ENCODE measurements at places on chromosomes 5 and 9. TPM values are rescaled to one million over a fixed set of nuclear protein-coding genes. Genes with fewer than 3 reads are reported as not detected.

The SLC36A2 gene
- total RNA-seq, result not detected

The OTULINL gene
- 26.3 TPM for total RNA-seq

- no peaks in the 10 kb centered on the region for H3K4me1 ChIP-seq
- no peaks in the 10 kb centered on the region for H3K27me3 ChIP-seq
- H3K4me3 ChIP-seq, result no peak overlapping the region
- no peak overlapping the region for H3K27ac ChIP-seq
- H3K36me3 ChIP-seq, result no peaks in the 10 kb centered on the region
These were observed 6.6 kb upstream of the PCSK1 start for GRCh38 chr5:96439477-96440184.

DNA sequence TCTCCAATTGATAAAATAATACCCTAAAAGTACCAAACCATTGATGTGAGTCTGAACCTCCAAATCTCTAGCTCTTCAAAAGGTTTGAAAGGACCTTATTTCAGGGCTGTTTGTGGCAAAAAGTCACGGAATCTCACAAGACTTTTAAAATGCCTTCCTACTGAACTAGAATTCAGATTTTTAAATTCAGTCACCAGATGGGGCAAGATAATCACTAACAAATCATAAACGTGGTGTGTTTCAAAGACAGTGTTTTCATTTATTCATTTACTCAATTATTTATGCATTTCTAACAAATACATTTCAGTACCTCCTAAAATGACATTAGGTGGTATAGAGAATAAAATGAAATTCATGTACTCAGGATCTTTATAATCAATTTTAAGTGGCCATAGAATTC is 68.2 kb upstream of the SMC2 start:
- H3K4me1 ChIP-seq, result peaks cover 8% of the 10 kb centered on the region
- H3K27me3 ChIP-seq, result no peaks in the 10 kb centered on the region
- no peak for DNase-seq
- no peak overlapping the region for H3K27ac ChIP-seq
- no peak overlapping the region for H3K4me3 ChIP-seq
- H3K36me3 ChIP-seq, result no peaks in the 10 kb centered on the region

GRCh38 chr9:124309667-124310084 is 51.9 kb downstream of the NEK6 start:
- no peak overlapping the region for H3K27ac ChIP-seq
- no peaks in the 10 kb centered on the region for H3K36me3 ChIP-seq
- no peaks in the 10 kb centered on the region for H3K27me3 ChIP-seq
- no peak overlapping the region for H3K4me3 ChIP-seq
